NCI-H187 (cell line): ENCODE measurements at places on chromosomes 7 and 10.

GRCh38 chr10:127243490-127244272 is 47.3 kb upstream of the INSYN2A start:
- no peak for DNase-seq

DNA sequence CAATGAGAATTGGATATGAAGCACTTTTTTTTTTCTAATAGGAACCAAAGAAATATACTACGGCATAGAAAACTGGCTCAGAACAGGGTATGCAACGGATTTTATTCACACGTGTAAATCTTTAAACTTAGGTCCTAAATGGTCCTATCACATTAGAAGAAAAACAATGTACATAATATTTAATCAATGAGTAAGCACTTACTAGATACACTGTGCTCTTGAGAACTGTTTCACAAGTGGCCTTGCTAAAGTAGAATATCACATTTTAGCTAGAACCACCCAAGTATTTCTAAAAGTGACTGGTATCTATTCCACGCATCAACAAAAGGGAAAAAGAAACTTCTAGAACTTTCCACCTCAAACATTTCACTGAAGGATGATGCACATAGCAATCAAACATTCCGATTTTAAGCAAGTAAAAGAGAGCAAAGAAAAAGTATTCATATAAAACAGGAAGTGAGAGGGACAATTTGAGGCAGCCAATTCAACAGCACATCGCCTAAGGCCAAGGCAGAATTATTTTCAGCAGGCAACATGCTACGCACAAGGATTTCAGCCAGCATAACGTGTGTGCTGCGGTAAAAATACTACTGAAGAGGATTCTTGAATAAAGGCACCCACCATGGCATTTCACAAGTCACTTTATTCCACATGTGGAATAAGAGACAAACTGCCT is 55.8 kb downstream of the PARD3 start:
- no peak for DNase-seq

DNA sequence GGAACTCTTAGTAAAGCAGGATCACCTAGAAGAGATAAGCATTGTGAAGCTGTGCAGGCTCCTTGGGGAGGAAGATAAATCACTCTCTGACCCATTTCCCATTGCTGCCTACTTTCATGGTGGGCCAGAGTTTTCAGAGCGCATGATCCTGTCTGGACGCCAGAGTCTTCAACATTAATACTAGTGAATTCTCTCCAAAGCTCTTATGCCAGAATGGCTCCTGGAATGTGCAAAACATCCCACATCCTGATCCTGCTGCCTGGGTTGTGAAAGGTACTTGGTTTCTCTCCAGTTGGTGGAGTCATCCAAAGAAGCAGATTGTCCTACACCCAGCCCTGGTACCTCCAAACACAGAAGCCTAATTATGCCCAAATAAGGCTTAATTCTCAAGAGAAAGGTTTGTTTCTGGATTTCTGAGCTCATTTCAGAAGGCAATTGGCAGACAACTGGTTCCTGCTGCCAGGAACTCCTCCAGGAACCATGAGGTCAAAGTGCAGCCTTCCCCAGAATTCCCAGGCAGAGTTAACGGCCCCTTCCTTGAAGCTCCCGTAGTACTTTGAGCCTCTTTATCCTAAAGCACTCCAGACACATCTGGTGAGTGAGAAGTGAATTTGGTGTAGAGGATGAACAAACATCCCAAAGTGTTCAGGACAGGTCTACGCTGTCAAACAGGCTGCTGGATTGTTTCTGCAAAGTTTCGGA is 495.2 kb downstream of the PLXNA4 start:
- no peak for DNase-seq

- DNase-seq, result no peak
Measured at GRCh38 chr10:97048649-97049427, 136.9 kb downstream of the SLIT1 start.

GRCh38 chr10:128061306-128062300 is 64.6 kb downstream of the MKI67 start:
- no peak for DNase-seq

DNA sequence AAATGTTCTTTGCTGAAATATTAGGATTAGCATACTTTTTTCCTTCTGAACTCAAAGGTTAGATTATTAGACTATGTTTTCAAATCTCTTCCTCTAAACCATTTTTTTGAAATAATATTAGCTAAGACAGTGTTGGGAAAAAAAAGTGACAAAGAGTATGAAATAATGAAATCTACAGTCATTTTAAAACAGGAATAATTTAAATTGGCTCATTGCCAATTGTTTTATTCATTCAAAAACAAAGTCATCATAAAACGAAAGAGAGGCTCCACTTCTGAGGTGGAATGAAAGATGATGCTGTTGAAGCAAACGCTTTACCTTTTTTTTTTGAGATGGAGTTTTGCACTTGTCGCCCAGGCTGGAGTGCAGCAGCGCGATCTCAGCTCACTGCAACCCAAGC is 51.2 kb downstream of the RNF32 start:
- DNase-seq, result no peak

DNA sequence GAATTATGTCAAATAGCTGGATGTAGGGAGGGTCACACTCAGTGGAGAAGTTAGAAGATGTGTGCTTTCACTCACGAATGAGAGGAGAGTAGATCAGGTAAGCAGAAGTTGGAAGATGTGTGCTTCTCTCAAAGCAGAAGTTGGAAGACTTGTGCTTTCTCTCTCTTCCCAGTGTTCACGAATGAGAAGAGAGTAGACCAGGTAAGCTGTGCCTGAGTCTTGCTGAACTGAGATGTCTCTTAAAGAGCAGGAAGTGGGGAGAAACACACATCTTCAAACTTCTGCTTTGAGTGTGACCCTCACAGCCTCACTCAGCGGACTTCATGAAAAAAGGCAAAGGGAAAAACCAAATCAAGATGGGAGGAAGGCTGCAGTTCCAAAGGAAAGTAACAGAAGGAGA is 7.0 kb upstream of the TMEM243 start:
- no peak for DNase-seq

GRCh38 chr7:90701771-90702170 is 105.7 kb downstream of the CDK14 start:
- DNase-seq, result no peak

DNA sequence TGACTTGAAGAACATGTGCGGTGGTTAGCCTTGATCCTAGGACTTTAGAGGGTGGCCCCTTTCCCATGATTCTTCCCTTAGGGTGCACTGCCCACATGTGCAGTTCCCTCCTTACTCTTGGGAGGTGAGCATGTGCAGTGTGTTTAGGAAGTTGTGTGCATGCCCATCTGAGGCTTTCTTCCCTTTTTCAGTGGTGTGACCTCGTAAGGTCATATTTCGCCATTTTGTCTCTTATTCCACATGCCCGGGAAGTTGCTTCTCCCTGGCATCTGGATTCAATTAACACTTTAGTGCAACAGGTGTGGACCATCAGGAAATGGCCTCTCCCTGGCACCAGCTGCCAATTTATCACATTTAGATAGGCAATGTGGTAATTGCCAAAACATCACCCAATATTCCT is 380.6 kb upstream of the VSTM2A start:
- DNase-seq, result no peak

GRCh38 chr10:11757454-11757820 is 15.3 kb downstream of the ECHDC3 start:
- no peak for DNase-seq

- DNase-seq, result no peak
Measured at GRCh38 chr7:1920266-1920681, 250.2 kb downstream of the ELFN1 start.

DNA sequence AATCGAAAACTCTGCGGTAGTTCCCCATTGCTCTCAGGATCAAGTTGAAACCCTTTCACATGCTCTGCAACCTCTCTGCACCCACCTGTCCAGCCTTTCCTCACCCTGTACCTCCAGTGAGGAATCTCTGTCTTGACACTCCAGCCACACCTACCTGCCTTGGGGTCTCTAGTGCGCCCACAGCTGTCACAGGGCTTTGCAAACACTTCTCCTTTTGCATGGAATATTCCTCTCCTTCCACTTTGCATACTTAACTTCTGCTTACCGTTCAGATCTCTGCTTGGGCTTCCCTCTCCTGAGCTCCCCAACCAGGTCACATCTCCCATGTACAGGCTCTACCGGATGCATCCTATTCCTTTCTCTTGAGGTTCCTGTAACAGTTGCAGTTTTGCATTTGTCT is 6.6 kb upstream of the ZYX start:
- no peak for DNase-seq

DNA sequence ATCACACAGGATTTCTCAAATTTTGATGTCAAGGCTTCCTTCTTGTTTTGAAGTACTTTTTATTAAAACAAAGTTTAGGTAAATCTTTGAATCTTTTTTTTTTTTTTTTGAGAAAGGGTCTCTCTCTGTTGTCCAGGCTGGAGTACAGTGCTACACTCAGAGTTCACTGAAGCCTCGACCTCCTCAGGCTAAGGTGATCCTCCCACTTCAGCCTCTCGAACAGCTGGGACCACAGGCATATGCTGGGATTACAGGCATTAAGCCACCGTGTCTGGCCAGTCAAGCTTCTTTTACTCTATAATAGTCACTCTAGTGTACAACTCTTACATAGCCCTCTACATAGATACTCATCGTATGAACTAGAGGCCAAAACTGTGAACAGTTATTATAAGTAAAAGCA is 3.4 kb downstream of the RUFY2 start:
- DNase-seq, result no peak

- DNase-seq, result no peak
Measured at GRCh38 chr7:40824461-40824860, 689.7 kb downstream of the SUGCT start.

DNA sequence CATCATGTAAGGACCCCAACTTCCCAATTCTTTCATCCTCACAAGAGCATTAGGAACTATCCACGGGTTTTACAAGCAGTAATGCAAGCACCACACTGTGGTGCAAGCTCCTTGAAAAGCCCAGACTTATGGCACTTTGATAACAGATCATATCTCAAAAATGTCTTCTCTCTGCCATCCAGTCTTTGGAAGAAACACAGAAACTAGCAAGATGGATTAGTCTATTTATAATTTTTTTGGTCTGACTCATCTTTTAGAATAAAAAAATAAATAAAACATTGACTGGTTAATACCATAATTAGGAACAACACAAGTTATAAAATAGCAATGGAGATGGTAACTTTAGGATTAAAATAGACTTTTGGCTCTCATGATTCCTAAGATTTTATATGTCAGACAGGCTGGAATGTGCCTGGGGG is 49.0 kb upstream of the CALD1 start:
- DNase-seq, result no peak
